Spinal cord (tissue), 10 donors: ENCODE measurements at places on chromosomes 3 and 15. TPM values are rescaled to one million over a fixed set of nuclear protein-coding genes. Genes with fewer than 3 reads are reported as not detected.

DNA sequence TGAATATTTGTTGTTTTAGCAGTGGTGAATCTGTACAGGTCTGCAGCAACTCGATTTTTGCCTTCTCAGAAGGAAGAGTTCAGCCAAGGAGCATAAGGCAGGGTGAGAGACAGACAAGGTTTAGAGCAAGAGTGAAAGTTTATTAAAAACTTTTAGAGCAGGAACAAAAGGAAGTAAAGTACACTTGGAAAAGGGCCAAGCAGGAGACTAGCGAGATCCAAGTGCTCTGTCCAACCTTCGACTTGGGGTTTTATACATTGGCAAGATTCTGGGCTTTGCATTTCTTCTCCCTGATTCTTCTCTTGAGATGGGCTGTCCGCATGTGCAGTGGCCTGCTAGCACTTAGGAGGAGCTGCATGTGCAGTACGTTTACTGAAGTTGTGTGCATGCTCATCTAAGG lies 46.7 kb upstream of the AADACL2 start:
- H3K27me3 ChIP-seq, result no peaks in the 10 kb centered on the region
- H3K36me3 ChIP-seq, result no peaks in the 10 kb centered on the region
- H3K27ac ChIP-seq, result no peak overlapping the region
- H3K4me3 ChIP-seq, result no peak overlapping the region
- no peaks in the 10 kb centered on the region for H3K4me1 ChIP-seq
- no peak for DNase-seq

- DNase-seq, result no peak
- H3K36me3 ChIP-seq, result no peaks in the 10 kb centered on the region
- H3K4me3 ChIP-seq, result no peak overlapping the region
- no peaks in the 10 kb centered on the region for H3K4me1 ChIP-seq
These were observed 120.8 kb downstream of the DNAH12 start for GRCh38 chr3:57423335-57423734.

DNA sequence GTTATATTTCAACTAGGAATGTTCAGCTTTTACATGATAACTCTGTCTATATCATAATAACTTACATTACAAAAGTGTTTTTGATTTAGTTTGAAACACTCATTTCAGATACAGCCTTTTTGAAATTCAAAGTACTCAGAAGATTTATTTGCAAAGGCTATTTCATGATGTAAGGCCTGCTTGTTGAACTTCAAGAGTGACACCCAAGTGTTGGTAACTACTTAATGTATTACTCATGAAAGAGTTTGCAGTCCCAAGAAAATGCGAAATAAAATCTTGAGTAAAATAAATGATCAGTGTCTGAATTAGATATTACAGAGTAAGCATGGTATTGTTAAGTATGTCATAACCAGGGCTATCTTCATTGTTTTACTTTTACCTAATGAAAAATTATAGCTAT lies 35.3 kb downstream of the ARHGEF26 start:
- H3K4me1 ChIP-seq, result no peaks in the 10 kb centered on the region
- H3K27me3 ChIP-seq, result no peaks in the 10 kb centered on the region
- no peak overlapping the region for H3K27ac ChIP-seq
- no peak overlapping the region for H3K4me3 ChIP-seq

- H3K27me3 ChIP-seq, result no peaks in the 10 kb centered on the region
- no peak overlapping the region for H3K4me3 ChIP-seq
- no peak overlapping the region for H3K27ac ChIP-seq
- no peaks in the 10 kb centered on the region for H3K4me1 ChIP-seq
These were observed 3.7 kb downstream of the MDFIC2 start for GRCh38 chr3:70308760-70309159.

- H3K27me3 ChIP-seq, result no peaks in the 10 kb centered on the region
- H3K4me3 ChIP-seq, result no peak overlapping the region
- DNase-seq, result no peak
- no peaks in the 10 kb centered on the region for H3K36me3 ChIP-seq
- peaks cover 9% of the 10 kb centered on the region for H3K4me1 ChIP-seq
These were observed 21.2 kb downstream of the STARD5 start for GRCh38 chr15:81302701-81303109.

- no peak overlapping the region for H3K4me3 ChIP-seq
- no peaks in the 10 kb centered on the region for H3K27me3 ChIP-seq
- H3K4me1 ChIP-seq, result no peaks in the 10 kb centered on the region
- H3K36me3 ChIP-seq, result no peaks in the 10 kb centered on the region
These were observed 21.9 kb downstream of the LSAMP start for GRCh38 chr3:116423374-116423773.

DNA sequence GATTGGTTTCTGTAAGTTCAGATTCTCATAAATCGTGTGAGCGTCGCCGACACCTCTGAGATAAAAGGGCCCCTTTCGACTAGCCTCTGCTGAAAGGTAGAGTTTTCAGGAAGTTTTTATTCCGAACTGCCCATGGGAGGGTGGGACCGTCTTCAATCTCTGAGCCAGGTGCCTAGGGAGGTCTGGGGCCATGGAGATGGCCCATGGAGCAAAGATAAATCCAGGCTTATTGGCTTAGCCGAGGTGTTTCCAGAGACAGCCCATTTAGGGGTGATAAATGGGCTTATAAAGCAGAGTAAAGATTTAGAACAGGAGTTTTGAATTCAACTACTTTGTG lies 442 bp downstream of the QTRT2 start:
- H3K4me3 ChIP-seq, result peak overlapping the region; percentile 69
- peaks cover 6% of the 10 kb centered on the region for H3K4me1 ChIP-seq
- no peaks in the 10 kb centered on the region for H3K27me3 ChIP-seq
- no peak for DNase-seq
- no peaks in the 10 kb centered on the region for H3K36me3 ChIP-seq

DNA sequence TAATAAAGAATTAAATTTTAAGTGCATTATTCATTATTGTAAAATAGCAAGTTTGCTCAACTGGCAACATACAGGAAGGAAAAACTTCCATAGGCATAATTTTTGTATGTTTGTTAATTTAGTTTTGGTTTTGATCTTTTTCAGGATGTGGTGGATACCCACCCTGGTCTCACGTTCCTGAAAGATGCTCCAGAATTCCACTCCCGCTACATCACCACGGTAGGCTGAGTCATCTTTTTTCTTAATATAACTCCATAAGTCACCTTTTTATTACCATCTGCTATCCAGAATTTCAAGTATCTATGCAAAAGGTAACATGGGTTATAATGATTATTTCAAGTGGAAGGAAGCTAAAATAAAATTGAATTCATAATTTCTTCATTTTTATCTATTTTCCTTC lies 104.8 kb downstream of the PPP2R3A start:
- H3K36me3 ChIP-seq, result peaks cover 3% of the 10 kb centered on the region
- no peak for DNase-seq
- H3K4me1 ChIP-seq, result no peaks in the 10 kb centered on the region
- H3K27me3 ChIP-seq, result no peaks in the 10 kb centered on the region

DNA sequence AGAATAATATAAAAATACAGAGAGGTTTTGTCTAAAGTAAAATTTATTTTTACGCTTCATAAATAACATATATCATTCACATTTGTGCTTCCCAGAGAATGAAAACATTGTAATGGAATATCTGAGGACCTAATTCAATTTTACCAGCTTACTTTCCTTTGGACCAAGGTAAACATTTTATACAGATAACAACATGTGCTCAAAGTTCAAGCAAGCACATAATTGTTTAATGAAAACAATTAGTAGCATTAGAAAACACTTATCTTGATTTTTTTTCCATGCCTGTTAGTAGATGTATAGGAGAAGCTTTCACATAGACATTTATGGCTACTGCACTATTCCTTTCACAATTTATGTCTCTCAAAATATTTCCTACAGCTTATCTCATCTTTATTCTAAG lies 400.0 kb downstream of the ZIC1 start:
- no peaks in the 10 kb centered on the region for H3K36me3 ChIP-seq
- no peak for DNase-seq
- no peak overlapping the region for H3K27ac ChIP-seq
- H3K27me3 ChIP-seq, result no peaks in the 10 kb centered on the region
- H3K4me1 ChIP-seq, result no peaks in the 10 kb centered on the region

- H3K27ac ChIP-seq, result no peak overlapping the region
- peaks cover 5% of the 10 kb centered on the region for H3K36me3 ChIP-seq
- H3K4me3 ChIP-seq, result no peak overlapping the region
These were observed 35.7 kb upstream of the TMOD3 start for GRCh38 chr15:51793521-51794305.

DNA sequence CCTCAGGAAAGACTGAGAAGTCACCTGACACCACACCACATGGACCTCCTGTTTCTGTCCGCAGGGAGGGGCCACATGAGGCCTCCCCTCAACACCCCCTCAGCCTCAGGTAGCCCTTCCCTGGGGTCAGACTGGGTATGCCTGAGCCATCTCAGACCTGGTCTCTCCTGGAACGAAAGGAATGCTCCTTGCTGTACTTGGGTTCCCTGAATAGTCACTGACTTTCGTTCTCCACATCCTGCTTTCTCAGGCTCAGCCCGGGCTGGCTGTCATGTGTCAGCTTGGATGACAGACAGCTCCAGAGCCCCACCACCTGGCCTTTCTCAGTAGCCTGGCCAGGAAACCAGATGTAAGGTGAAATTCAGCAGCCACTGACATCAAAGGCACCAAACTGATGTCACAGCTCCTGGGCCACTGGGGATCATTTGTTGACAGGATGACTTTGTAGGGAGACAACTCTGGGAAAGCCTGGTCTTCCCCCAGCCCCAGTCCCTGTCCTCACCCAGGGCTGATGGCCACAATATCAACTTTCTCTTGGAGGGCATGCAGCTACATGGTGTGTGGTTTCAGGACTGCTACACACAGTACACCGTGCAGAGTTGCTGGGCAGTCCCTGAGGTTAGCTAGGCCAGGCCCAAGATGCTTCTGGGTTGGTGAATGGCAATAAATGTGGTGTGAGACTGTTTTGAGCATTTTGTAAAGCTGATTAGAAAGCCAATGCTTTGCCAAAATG lies 141.4 kb upstream of the MRPS22 start:
- no peak overlapping the region for H3K27ac ChIP-seq
- H3K4me1 ChIP-seq, result no peaks in the 10 kb centered on the region
- no peak for DNase-seq
- H3K4me3 ChIP-seq, result no peak overlapping the region
- no peaks in the 10 kb centered on the region for H3K27me3 ChIP-seq

DNA sequence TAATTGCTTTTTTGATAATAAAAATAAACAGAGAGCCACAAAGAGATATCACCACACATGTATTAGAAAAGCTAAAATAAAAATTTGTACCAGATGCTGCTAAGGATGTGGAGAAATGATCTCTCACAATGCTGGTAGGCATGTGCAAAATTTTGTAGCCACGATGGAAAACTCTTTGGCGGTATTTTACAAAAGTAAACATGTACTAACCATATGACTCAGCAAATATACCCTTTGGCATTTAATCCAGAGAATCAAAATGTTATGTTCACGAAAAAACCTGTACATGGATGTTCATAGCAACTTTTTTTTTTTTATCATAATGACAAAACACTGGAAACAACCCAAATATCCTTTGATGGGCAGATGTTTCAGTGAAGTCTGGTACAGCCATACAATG lies 261.2 kb downstream of the LPP start:
- H3K27ac ChIP-seq, result no peak overlapping the region
- no peaks in the 10 kb centered on the region for H3K4me1 ChIP-seq
- no peak for DNase-seq
- H3K27me3 ChIP-seq, result no peaks in the 10 kb centered on the region
- H3K4me3 ChIP-seq, result no peak overlapping the region

DNA sequence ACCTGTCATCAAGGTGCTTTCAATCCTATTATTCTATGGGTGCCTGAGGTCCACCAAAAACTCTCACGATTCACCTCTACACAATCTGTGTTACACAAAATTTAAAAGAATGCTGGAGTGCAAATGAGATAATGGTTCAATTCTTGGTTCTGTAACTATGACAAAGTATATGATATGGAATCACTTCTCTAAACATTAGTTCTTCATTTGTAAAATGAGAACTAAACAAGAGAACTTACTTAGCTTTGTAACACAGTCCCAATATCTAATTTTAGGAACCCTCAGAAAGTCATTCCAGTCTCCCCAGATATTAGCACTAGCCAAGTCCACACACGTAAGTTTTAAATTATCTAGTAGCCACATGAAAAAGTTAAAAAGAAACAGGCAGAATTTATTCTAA lies 111.5 kb downstream of the TBL1XR1 start:
- no peaks in the 10 kb centered on the region for H3K27me3 ChIP-seq
- no peaks in the 10 kb centered on the region for H3K36me3 ChIP-seq
- H3K4me3 ChIP-seq, result no peak overlapping the region
- peaks cover 10% of the 10 kb centered on the region for H3K4me1 ChIP-seq

DNA sequence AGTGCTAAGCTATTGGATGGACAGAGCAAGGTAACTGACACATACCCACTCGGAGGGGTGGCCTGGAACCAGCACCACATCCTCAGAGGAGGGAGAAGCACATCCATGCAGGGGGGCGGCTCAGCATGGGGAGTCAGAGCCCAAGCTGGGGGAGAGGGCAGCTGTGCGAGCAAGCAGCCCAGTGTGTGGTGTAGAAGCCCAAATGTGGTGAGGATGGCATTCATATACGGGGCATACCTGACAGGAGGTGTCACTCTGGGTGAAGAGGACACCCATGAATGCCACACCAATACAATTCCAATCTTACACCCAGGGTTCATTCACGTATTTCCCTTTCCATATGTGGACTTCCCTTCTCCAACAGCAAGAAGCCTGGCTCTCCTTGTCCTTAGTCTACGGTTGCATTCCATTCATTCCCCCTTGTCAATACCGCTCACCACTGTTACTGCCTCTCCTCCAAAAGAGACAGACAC lies 58.7 kb upstream of the ACAN start:
- H3K27ac ChIP-seq, result no peak overlapping the region
- no peak for DNase-seq
- no peaks in the 10 kb centered on the region for H3K27me3 ChIP-seq
- peaks cover 15% of the 10 kb centered on the region for H3K4me1 ChIP-seq

DNA sequence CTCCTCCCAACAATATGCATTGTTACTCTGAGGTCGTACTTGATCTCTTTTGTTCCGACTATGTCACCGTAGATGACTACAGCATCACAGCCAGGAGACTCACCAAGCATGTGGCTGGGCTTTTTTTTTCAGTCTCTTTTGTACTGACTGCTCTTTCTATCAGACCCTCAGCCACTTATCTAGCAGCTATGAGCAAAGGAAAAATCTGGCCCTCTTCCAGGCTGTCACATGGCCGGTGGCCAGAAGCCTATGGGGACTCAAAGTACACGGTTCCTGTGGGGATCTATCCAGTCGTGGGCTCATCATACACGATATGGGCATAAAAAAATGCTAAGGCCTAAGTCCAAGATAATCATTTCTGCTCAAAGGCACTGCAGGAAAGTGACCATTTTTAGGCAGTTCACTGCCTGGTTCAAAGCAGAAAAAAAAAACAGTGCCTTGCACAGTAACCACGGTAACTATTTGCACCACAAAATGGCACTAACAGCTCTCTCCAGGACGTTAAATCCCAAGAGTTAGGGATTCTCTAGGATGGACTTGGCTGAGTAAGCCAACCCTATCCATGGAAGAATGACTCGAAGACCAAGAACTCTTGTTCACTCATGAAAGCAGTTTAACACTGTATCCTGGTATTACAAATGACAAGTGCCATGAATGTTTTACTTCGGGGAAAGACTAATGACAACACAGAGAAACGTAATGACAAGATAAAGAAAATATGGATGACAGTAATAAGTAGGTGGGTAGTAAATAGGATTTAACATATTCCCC lies 50.3 kb downstream of the SHQ1 start:
- no peaks in the 10 kb centered on the region for H3K27me3 ChIP-seq
- H3K4me1 ChIP-seq, result no peaks in the 10 kb centered on the region
- DNase-seq, result peak; percentile 81

Gene PLXNA1
- 30.1 TPM for total RNA-seq

Gene HESX1
- 2.7 TPM for total RNA-seq

Gene C3orf70
- total RNA-seq, result 26.4 TPM

Gene C3orf38
- total RNA-seq, result 39.3 TPM

Gene GATA2
- 4.6 TPM for total RNA-seq

Gene PLSCR2
- not detected for total RNA-seq

Gene GASK1A
- total RNA-seq, result 40.1 TPM

Gene CYP1A2
- total RNA-seq, result not detected

Gene CHAC1
- total RNA-seq, result 3.6 TPM
